ENCODE measurements at places on chromosomes 4 and X. TPM values are rescaled to one million over a fixed set of nuclear protein-coding genes. Genes with fewer than 3 reads are reported as not detected.

The GNRHR gene
- total RNA-seq, result not detected

The PPEF1 gene
- 0.10 TPM for total RNA-seq

The USP17L25 gene
- total RNA-seq, result not detected

The RPA4 gene
- total RNA-seq, result 0.28 TPM

The FABP2 gene
- not detected for total RNA-seq

All from H7 (cell line).